ENCODE measurements at places on chromosomes 7 and 10.
A peak's percentile ranks its signal among the peaks of the same experiment; 100 is the strongest.

- no peak for DNase-seq
Measured at GRCh38 chr7:106797937-106798336, 67.1 kb upstream of the PIK3CG start.

- DNase-seq = no peak
Measured at GRCh38 chr7:151137791-151138152, 29.7 kb downstream of the GBX1 start.

GRCh38 chr10:3689871-3690510, 95.0 kb downstream of the KLF6 start:
- no peak for DNase-seq

- DNase-seq = no peak
Measured at GRCh38 chr10:51630640-51631005, 68.8 kb downstream of the CSTF2T start.

GRCh38 chr7:142323706-142324105, 65.8 kb upstream of the PRSS58 start:
- DNase-seq = no peak

DNA sequence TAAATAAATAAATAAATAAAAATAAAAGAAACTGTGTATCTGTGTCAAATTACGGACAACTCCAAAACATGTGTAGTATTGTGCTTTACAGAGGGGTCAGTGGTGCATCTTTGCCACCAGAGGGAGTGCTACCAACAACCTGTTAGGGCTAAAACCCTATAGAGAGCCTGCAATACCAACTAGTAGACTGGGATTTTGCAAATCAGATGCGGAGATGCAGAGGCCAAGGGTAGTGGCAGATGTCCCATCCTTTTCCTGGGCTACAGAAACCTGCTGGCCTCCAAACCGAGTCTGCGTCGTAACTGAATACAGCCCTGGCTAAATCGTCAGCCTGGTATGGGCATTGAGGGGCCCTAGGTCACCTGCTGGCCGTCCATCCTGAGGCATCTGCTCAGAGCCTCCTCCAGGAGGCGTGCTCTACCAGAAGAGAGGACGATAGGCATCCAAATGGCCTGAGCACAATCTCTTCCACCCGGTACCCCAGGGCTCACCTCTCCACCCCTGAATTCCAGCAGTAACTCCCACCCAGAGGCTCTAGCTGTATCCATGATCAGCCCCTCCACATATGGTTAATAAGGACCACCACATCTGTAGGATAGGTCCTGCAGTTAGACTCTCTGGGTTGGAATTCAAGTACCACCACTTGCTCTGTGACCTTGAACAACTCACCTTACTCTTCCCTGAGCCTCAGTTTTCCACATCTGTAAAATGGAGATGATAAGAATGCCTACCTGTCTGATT, 6.2 kb upstream of the RRP12 start:
- peak; percentile 62 for DNase-seq

GRCh38 chr10:80917636-80918035, 379.9 kb downstream of the SH2D4B start:
- no peak for DNase-seq

DNA sequence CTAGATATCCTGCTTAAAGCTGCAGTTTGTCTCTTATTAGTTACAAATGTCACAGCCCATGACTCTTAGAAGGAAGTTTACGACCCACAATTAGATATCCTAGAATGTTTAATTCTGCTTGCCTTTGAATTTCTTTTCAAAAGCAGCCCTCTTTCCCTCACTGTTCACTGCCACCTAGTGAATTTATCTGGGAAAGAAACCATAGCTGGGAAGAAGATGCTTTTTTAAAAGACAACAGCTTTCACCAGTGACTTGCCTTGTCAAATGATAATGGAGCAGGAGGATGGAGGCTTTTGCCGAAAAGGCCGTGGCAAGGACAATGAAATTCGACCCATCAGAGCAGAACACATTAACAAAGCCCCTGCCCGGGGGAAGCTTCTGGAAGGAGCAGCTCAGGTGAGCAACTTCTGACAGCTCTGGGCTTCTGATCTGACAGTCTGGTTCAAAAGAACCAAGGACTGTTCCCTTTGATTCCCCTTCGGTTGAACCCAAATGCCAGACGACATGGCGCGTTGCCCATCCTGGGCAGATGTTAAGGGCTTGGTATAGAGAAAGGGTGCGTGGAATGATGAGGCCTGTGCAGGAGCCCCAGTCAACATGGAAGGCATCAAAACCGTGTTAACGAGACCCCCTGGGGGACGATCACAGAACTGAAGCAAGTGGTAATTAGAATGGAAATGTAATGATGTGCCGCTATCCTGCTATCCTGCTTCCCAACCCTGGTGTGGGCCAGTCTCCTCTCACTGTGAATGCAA, 236.8 kb downstream of the FRMD4A start:
- DNase-seq = peak; percentile 23

GRCh38 chr10:95414016-95414830, 123.4 kb upstream of the PDLIM1 start:
- DNase-seq = no peak

DNA sequence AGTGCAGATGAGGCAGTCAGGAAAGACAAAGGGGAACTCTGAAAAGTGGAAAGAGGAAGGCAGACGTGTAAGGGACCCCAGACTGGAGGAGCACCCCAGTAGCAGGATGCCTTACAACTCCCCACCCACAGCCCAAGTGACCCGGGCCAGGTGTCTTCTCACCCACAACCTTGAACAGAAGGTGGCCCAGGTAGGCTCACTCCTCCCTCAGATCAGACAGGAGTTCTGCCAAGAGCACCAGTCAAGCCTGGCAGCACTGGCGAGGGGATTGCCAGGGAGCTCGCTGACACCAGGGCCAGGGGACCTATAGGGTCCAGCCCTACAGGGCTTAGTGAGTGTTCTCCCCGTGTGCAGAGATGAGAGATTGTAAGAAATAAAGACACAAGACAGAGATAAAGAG, 27.1 kb upstream of the LMBR1 start:
- DNase-seq = no peak

GRCh38 chr7:19972876-19973275, 199.5 kb upstream of the TMEM196 start:
- no peak for DNase-seq

- DNase-seq = peak; percentile 37
Measured at GRCh38 chr7:82122275-82122674, 321.3 kb downstream of the CACNA2D1 start.

DNA sequence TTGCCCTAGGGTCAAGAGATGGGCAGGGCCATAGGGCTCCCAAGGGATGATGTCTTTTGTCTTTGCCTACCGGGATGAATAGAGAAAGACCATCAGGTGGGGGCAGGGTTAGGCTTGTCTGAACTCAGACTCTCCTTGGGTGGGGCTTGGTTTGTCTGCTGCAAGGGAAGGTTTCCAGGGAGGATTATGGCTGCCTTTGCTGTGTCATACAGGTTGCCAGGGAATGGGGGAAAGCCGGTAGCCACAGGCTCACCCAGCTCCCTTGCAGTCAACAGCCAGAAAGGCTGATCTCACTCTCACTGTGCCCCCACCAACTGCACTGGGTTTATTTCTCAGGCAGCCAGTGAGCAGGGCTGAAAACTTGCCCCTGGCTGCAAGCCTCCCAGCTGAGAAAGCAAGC, 253.2 kb downstream of the POLR1F start:
- DNase-seq = peak; percentile 32

DNA sequence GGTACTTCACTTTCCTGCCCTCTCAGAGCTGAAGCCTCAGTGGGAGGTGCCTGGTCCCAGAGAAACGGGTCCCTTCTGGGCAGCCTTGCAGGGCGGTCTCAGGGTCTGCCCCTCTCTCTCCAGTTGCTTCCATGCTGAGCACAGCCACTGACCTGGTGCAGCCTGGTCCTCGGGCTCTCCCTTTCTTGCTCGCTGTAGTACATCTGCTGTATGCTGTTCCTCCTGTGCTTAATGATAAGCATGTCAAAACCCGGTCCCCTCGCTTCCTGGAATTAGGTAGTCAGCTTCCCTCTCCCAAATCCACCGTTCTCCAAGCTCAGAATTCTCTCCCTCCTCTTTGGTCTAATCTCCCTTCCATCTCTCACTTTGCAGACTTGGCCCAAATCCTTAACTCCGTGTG, 11.0 kb upstream of the HPS1 start:
- no peak for DNase-seq

DNA sequence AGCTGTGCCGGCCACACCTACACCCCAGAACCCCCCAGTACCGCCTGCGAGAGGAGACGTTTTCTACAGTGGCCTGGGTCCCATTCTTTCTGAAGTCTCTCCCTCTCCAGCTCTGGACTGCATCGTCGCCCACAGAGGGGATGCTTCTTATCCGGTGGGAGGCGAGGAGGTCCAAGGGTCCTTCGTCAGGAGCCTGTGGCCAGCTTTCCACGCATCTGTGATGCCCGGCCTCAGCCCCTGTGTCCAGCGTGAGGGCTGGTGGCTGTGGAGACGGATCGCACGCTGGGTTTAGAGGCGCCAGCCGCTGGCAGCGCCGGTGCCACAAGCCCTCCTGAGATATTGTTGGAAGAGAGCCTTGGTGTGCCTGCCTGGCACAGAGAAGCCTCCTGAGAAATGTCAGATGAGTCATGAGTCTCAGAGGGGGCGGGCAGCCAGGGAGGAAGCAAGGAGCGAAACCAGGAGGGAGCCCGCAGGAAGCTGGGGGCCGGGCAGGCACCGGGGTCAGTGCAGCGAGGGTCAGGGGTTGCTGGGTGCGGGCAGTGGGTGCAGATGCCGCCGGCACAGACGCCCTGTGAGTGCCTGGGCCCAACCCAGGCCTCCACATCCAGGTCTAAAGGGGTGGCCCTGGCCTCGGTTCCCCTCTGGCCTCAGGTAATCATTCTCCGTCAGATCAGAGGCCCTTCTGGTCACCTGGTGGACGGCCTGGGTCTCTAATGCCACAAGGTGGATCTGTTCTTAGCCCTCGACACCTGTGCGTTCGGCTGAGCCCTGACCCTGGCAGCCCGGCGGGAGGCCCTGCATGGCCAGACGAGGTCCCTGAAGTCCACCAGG, 86.0 kb upstream of the DIP2C start:
- DNase-seq = no peak
